ENCODE measurements at places on chromosomes 3 and 15.

DNA sequence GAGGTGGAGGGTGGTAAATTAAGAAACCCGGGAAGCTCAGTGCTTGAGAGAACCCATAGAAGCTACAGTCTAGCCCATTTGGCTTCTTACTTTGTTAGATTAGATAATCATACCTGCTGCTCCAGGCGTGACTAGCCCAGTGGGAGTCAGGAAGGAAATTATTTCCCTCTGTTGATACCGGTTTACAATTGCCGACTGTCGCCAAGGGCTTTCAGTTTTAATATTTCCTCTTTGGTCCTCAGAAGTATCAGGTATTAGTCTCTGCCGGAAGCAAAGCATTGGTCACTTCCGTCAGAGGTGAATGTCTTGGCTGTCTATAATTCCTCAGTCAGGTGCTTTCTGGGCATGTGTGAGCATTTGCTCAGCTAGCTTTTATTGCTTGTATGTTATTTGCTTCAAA lies 75.2 kb downstream of the LPP start:
- no peak for DNase-seq

DNA sequence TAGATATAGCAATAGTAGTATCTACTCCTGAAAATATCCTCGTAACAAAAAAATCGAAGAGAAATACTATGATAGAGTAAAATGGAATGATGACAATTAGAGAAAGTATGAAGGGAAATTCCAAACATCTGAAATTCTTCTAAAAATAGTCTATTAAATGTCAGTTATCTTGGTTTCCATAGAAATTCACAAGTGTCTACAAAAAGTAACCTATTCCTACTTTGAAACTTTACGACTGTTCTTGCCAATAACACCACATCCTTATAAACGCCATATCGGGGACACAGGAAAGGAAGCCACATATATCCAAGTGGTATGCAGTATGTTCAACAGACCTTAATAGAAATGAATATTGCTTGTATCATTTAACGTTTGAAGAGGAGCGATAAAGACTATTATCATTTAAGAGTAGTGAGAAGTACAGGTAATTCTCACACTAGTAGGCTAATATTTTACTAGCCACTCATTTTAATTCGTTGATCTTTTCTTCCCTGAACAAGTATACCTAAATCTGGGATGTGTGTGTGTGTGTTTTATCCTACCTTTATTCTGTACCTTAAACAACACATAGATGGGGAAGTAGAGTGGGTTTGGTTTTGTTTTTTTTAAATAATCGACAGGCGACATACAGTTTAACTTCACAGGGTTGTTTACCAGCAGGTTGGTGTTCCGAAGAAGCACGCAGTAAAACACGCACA lies 1.2 kb downstream of the GPR176 start:
- DNase-seq: no peak

DNA sequence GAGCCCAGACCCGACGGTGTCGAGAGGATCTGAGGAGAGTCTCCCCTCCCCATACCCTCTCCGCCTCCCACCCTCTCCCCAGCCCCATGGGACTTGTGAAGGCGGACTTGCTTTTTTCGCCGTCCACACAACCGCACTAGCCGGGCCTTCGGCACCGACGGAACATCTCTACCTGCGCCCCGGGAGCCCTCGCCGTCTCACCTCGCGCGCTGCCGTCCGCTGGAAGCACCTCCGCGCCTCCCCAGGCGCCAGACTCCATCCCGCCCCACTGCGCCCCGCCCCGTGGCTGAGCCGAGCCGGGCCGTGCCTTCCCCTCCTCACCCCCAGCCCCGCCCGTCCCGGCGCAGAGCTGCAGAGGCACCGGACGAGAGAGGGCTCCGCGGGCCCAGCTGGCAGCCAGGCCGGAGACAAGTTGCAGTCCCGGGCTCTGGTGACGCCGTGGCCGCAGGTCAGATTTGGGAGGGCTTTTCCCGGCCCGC lies at the start of the genes DUOX1 and DUOXA1:
TSS of gene DUOX1 (plus strand) at position 344 of the 479 bp plus-strand sequence. CDS start 1,973 bp downstream, outside the sequence.
TSS of gene DUOXA1 (minus strand) at position 229 of the 479 bp plus-strand sequence. CDS start 6,865 bp downstream, outside the sequence.
- peak; percentile 78 for DNase-seq

GRCh38 chr15:89149501-89150101 lies 61.3 kb downstream of the ABHD2 start:
- no peak for DNase-seq

DNA sequence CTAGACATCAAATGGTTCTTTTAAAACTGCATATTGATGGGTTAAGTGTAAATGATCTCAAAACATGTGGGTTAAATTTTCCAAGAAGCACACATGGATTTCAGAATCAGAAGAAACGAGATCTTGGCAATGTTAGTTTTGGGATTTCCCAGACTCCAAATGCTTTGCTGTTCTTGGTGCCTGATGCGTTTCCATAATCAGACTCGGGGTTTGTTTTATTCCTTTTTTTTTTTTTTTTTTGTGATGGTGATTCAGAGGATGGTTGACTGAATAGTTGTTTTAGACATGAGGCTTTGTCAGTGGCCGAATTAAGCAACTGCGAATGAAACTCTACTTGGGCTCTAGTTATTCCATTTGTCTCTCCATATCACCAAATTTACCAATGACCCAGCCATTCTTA lies 52.2 kb upstream of the FAM98B start:
- DNase-seq: no peak

DNA sequence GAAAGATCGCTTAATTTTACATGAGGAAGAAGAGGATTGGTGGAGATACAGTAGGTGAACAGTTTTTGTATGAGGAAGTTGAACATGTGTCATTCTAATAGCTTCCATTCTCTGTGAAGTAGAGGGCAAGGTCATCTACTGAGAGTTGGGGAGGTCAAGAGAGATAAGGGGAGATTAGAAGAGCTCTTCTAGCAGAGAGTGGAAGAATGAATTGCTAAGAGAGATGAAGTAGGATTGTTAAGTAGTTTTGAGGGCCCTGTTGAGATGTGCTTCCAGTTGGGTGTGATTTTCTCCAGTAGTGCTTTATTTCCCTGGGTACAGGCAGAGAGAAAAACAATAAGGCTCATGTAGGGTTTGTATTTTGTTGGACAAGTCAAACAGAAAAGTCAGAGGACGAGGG lies 5.2 kb downstream of the OPA1 start:
- DNase-seq: no peak

DNA sequence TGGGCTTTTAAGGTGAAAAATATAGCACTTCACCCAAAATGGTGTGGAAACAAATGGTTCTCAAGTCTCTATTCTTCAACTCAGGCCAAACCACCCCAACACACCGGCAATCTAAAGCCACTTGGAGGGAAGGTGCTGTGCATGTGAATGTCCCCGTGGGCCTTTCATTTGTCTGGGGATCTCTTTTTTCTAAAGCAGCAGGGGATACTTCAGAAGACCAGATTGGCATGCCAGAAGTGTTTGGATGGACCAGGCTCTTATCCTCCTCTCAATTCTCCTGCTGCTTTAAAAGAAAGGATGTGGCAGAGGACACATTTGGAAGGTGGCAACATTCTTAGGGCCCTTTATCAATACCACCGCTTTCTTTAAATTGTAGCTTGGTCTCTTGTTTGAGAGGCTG lies 193.1 kb downstream of the MEIS2 start:
- no peak for DNase-seq

DNA sequence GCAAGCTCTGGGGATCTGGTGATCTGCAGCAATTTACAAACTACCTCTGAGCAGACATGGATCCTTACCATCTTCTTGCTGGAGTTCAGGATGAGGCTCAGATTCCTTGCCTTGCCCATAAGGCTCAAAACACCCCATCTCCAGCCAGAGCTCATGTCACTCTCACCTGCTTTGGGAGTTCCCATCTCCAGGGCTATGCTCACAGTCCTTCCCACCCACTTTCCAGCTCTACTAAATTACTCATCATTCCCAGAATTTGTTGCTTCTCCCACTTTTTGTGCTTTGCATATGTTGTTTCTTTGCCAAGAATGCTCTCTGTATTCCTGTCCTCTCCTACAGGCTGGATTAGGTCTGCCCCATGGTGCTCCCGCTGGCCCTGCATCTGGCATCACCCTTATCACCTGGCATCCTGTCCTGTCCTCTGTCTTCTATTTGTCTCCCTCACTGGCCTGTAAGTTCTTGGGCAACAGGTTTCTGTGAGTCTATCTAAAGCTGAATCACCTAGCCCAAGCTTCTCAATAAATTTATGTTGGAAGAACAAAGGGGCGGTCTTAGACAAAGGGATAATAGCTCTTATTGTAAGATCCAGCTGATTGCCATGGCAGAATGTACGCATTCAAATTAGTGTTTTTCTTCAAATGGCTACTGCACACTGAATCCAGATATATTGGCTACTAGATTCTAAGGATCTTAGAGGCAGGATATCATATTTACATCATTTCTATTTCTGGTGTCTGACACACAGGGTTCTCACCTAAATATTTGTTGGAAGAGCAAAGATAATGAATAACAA lies 179.2 kb downstream of the CLSTN2 start:
- DNase-seq: no peak

GRCh38 chr3:66261355-66261754 lies 40.6 kb downstream of the SLC25A26 start:
- DNase-seq: no peak
